SK-MEL-5 (cell line): ENCODE measurements at places on chromosomes 6 and 20.

DNA sequence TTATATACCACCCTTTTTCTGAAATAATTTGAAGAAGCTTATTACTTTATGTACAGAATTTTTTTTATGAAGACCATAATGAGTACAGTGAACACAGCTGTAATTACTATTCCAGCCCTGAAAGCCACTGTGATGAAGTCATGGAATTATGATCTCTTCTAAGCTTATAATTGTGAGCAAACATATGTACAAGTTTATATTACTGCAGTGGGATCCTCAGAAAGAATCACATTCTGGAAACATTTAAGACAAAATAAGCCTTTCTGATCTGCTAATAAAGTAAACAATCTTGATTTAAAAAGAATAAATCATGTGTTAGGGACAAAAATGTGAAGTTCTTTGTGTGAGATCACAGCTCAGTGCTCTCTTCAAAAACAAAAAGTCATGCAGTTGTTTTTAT is 560.4 kb downstream of the CD109 start:
- no peak for DNase-seq

GRCh38 chr6:131532580-131533039 is 40.4 kb upstream of the ARG1 start:
- DNase-seq, result no peak

DNA sequence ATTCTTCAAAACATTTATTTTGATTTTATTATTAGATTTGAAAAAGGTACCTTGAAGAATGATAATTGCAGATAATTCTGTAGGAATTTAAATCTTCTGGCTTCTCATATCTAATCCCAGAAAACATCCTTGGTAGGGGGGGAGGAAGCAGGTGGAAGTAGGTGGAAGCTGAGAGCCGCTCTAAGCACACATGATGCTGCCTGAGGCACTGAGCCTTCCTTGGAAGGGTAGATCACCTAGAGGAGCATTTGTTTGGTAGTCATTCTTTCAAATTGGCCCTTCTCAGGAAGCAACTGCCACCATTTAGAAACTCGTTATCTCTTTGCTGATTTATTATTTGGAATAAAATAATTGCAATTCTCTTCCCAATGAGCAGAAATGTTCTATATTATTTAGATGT is 623.3 kb downstream of the CD109 start:
- DNase-seq, result no peak

GRCh38 chr6:31168606-31169005 is 1.9 kb downstream of the POU5F1 start:
- peak; percentile 38 for DNase-seq

DNA sequence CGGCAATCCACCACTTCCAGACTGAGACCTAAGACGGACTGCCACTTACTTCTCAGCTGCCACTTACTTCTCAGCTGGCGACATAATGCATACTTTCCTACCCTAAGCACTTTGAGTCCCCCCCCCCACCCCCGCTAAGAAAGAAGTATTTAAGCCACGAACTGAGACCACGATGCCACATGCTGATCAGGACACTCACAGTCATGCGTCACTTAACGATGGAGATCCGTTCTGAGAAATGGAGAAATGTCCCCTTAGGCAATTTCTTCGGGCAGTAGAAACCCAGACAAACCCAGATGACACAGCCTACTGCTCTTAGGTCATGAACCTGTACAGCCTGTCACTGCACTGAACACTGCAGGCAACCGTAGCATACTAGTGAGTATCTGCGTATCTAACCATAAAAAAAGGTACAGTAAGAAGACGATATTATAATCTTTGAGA is 690 bp downstream of the IFNGR1 start:
- peak; percentile 62 for DNase-seq

DNA sequence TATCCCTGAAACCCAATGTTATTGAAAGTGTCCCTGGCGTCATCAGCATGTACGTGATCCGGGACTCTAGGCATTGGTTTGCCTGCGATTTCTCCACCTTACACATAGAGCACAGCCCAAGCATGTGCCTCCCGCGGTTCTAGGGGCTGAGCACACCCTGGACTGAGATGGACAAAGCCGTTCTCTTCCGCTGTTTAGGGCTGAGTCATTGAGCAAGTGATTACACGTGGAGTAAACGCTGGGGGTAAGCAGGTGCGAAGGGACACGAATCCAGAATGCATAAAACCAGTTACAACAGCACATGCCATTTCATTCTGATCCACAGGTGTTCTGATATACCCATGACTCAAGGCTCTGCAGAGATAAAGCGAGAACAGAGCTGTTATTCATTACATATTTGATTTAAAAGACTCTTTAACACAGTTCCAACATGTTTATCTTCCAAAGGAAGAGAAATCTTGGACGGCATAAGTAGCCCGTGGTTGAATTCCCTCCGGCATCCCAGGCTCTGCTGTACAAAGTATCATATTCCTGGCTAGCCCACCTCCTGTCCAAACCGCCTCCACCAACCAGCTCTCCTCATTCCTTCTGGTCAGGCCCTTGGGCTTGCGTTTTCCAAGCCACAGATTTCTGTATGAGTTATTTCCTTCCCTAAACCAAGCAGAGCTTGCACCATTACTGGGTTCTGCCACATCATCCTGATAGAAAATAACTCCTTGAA is 36.1 kb upstream of the THBS2 start:
- no peak for DNase-seq

DNA sequence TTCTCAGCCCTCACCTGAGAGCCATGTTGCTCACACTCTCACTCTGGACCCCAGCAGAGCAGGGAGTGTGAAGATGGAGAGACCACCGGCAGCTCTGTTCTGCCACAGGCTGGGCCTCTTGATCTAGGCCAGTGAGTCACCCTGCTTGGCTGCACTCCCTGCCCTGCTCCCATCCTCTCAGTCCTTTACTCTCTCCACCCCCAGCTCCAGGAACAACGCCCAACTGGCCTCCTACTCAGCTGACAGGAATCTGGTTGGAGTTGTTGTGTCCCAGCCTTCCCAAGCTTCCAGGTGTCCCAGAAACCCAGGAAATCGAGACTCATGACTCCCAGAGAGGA is at the start of gene PSORS1C1:
Gene PSORS1C1, plus strand, starts transcription at position 260 of the 338 bp plus-strand sequence. CDS start 14,833 bp downstream, outside the sequence.
- peak; percentile 19 for DNase-seq

- no peak for DNase-seq
Observed at GRCh38 chr6:40349123-40349900, 237.9 kb downstream of the LRFN2 start.

DNA sequence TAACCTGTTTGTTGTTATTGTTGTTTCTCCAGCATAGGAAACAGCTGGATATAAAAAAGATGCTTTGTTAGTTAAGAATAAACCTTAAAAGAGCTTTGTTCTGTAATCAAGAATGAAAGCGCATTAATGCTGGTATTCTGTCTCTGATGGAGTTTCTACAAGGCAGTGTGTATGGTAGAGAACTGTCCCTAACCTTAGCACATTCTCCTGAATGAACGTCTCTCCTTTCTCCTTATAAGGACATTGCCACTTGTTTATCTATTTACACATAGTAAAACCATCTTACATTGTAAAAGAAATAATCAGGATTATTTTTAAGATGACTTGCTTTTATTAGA is 33.8 kb upstream of the LCA5 start:
- DNase-seq, result no peak

DNA sequence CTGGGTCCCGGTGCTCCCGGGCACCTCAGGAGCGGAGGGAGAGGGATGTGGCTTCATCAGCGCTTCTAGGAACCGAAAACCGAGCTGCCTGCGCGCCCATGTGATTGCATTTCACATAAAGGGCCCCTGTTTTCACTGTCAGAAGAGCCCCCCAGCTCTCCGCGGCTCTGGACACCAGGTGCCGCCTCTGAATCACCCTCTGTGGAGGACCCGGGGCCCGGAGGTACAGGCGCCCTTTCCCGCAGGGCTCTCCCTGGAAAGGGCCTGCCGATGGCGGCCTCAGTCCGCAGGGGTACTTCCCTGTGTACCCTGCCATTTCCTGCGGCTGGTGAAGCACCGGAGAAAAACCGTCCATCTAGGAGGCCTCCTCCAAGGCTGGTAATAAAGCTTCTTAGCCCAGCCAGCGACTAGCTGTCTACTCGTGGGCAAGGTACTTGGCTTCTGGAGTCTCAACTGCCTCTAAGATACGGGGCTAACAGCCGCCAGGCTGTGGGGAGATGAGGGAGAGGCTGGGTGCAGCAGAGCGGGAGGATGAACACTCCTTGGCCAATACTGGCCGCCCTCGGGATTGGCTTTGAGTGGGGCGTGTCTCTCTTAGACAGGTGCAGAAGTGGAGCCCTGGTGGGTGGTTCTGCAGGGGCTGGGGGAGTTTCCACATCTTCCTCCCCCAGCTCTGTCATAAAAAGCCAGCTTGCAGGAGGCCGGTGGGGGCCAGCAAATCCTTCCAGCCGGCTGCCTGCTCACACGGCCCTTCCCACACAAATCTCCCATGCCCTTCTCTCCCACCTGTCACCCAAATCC is 1.6 kb downstream of the PPP1R16B start:
- no peak for DNase-seq

DNA sequence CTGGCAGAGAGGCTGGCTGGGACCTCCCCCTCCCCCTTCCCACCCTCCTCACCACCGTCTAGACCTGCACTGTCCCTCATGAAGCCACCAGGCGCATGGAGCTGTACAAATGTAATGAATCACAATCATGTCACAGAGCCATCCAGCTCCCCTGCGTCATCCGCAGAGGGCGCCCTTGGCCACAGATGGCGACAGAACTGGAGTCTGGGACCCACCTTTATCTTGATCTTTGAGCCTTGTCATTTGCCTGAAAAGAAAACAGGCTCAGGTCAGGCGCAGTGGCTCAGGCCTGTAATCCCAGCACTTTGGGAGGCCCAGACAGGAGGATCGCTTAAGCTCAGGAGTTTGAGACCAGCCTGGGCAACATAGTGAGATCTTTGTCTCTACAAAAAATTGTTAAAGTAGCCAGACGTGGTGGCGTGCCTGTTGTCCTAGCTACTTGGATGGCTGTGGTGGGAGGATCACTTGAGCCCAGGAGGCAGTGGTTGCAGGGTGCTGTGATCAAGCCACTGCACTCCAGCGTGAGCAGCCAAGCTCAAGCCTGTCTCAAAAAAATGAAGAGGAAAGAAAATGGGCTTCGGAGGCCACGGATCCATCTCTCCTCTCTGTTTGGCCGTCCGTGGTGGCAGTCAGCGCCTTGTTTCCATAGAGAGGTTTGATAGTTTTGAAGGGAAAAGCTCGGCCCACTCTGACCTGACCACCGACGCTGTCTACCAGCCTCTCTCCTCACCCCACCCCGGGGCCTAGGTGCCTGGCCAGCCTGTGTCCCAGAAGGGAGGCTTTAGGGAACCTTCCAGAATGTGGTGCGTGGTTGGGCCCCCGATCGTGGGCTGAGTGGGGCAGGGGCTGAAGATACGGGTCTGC is 6.2 kb downstream of the COL9A3 start:
- peak; percentile 73 for DNase-seq

GRCh38 chr6:30618270-30618797 is 694 bp downstream of the MRPS18B start:
- no peak for DNase-seq

- peak; percentile 26 for DNase-seq
Observed at GRCh38 chr6:21595285-21596144, 2.0 kb downstream of the SOX4 start.

DNA sequence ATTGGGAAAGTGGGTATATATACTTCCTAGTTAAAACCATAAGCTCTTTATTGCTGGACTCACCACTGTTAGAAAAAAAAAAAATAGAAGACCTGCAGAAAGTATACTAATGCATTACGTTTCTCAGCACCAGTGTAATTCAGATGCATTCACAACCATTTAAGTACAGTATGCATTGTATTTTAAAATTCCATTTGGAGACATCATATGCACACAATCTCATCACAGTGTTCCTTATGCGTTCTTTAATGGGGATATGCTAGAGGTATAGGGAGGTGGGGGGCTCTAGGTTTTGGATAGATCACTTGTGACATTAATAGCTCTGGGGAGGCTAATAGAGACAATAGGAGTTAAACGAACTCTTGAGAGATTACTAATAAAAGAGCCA is 9.4 kb downstream of the TFAP2A start:
- DNase-seq, result peak; percentile 32

GRCh38 chr6:150099953-150100352 is 31.0 kb upstream of the ULBP3 start:
- DNase-seq, result no peak

DNA sequence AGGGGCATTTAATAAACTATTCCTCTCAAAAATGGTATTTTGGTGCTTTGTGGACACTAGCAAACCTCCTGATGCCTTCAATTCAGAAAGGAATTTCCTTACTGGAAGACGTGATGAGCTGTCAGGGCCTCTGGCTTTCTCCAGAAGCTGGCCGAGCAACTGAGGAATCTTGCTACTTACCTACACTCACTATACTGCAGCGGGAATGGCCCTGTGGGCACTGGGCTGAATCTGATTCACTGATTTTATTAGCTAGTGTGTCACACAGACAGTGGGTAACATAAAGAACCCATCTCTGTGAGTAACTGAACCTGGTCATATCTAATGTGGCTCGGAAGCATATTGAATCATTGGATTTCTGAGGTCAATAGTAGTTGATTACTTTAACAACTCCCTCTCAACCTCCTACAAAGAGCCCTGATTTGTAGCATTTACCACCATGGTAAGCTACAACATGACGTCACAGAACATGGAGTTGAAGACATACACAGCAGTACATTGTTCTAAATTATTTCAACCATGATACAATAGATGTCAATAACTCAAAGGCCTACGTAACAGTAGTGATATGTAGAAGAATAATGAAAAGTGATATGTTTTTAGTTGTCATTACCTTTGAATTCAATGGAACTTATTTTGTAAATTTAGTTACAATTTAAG is 232.1 kb downstream of the SYNE1 start:
- no peak for DNase-seq

GRCh38 chr20:36036688-36037087 is 68.3 kb downstream of the CNBD2 start:
- DNase-seq, result no peak

GRCh38 chr6:134199848-134200606 is 117.9 kb downstream of the SGK1 start:
- no peak for DNase-seq

DNA sequence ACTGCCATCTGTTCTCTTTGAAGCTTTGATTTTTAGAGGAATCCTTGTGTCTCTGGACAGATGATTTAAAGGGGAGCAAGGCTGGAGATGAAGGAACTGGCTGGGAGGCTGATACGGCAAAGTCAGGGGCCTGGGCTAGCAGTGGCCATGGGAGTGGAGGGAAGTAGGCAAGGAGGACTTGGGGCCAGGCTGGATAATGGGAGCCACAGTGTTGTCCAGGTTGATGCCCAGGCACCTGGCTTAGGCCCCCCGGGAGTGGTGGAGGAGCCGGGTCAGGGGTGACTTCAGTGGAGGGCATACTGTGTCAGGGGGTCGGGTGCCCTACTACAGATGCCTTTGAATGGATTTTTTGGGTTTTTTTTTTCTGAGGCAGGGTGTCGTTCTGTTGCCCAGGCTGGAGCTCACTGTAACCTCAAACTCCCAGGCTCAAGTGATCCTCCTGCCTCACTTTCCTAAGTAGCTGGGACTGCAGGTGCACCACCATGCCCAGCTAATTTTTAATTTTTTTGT is 45.0 kb downstream of the EFCAB8 start:
- DNase-seq, result no peak

- DNase-seq, result no peak
Observed at GRCh38 chr6:49676671-49677281, 36.6 kb downstream of the CRISP2 start.

GRCh38 chr20:63151554-63152321 is 64.2 kb downstream of the YTHDF1 start:
- DNase-seq, result no peak

- peak; percentile 11 for DNase-seq
Observed at GRCh38 chr6:153966001-153966400, 73.0 kb upstream of the OPRM1 start.
